ENCODE measurements at places on chromosomes 5 and 9.

GRCh38 chr5:169686137-169686536 is 49.1 kb downstream of the DOCK2 start:
- no peak for DNase-seq

DNA sequence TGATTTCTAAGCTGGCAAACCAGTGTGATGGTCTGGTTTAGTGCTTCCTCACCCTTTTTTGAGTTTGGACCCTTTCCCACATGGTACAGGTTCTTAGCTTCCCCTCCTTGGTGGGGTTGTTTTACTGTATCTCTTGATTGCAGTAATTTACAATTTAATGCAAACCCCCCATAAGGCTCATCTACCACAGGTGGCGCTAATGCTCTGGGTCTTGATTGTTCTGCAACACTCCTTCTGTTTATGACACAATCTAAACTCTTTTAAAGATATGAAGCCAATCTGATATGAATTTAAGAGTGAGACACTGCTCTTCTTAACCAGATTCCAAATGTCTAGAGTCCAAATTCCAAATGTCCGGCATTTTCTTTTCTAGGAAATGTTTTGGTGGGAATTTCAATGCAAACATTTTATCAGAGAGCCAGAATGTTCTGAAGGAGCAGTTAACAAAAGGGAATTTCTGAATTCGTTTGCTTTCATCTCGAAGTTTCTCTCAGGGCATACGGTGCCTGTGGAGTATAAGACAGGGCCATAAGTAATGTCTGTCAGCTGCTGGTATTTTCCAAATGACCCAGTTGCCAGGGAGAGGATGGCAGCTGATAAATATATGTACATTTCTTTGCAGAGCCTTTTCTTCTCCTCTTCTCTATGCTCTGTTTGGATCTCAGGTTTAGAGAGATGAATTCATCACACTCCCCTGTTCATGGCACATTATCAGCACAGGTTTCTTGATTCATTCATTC is 246.8 kb downstream of the ARHGAP26 start:
- DNase-seq: peak; percentile 83

DNA sequence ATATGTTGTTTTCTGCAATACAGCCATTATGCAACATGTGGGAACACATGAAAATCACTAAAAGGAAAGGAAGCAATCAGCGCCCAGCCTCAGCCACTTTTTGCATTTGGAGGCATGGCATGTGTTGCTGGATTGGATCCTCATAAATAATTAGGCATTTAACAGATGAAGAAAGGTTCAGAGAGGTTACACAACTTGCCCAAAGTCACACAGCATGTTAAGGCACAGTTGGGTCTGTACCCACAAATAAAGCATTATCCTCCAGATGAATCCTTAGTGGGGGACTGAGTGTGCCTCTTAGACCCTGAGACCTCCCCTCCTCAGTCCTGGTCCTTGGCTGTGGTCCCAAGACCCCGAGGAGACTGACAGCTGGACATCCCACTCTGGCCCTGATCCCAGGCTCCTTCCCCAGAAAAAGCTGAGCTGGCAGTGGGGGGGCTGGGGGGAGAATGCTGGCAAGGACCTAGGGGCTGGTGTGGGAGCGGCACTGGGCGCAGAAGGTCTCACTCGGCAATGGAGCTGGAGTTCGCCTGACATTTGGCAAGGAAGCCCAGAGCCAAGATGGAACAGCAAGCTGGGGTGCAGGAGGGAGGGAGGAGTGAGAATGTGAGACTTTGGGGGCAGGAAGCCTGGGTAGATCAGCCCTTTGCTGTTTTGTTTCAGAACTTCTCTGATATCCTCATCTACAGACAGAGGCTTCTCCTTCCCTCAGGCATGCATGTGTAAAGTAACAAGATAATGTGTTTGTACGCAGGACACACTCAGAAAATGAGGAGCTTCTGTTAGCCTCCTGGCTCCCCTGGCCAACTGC is 6.9 kb upstream of the AKNA start:
- no peak for DNase-seq

DNA sequence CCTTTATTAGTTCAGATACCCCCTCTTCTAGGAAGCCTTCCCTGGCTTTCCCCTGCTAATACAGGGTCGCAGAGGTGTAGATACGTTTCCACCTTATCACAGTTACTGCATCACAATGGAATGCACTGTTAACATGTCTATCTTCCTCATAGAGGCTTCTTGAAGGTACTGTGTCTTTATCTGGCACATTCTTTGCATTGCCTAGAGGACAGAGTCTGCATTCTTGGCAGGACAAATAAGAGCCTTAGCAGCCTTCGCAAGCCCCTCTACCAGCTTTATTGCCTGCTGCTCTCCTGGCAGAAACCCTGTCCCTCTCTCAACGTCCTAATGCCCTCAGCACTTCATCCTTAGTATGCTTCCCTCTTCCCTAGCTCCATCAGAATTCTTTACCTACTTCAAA is 31.6 kb downstream of the SLC1A3 start:
- no peak for DNase-seq

Data from cardiac fibroblast (primary cell).